ENCODE measurements at places on chromosomes 6 and 20. TPM values are rescaled to one million over a fixed set of nuclear protein-coding genes. Genes with fewer than 3 reads are reported as not detected.

Gene RPRD1B
- total RNA-seq, result 20.0 TPM

Gene ZSCAN23
- 6.3 TPM for total RNA-seq

Gene SYNJ2
- total RNA-seq, result 35.4 TPM

Gene RHAG
- total RNA-seq, result not detected

Gene C6orf141
- total RNA-seq, result 55.3 TPM

Gene PROKR2
- not detected for total RNA-seq

Gene BEND3
- 2.2 TPM for total RNA-seq

Gene PACRG
- total RNA-seq, result 0.33 TPM

Data from uterine smooth muscle cell (primary cell).